Tibial nerve (tissue), 4 donors: ENCODE measurements at places on chromosomes 5 and 9.

DNA sequence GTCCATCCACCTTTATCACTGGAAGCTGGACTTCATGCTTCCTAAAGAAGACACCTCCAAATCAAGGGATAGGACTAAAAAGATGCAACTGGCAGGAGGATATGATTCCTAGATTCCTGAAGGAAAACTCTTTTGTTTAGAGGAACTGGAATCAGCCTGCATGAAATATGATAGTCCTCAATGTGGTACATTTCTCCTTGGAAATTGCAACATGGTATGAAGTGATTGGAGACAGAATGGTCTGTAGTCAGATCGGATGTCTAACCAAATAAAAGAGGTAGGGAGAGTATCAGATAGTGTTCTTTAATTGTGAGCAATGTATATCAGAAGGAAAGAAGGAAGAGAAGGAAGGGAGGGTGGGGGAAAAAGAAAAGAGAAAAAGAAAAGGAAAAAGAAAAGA lies 116.1 kb upstream of the FSTL4 start:
- H3K27me3 ChIP-seq: no peaks in the 10 kb centered on the region
- no peak for DNase-seq
- no peaks in the 10 kb centered on the region for H3K4me1 ChIP-seq
- no peak overlapping the region for H3K4me3 ChIP-seq
- no peak overlapping the region for H3K27ac ChIP-seq
- H3K36me3 ChIP-seq: no peaks in the 10 kb centered on the region

DNA sequence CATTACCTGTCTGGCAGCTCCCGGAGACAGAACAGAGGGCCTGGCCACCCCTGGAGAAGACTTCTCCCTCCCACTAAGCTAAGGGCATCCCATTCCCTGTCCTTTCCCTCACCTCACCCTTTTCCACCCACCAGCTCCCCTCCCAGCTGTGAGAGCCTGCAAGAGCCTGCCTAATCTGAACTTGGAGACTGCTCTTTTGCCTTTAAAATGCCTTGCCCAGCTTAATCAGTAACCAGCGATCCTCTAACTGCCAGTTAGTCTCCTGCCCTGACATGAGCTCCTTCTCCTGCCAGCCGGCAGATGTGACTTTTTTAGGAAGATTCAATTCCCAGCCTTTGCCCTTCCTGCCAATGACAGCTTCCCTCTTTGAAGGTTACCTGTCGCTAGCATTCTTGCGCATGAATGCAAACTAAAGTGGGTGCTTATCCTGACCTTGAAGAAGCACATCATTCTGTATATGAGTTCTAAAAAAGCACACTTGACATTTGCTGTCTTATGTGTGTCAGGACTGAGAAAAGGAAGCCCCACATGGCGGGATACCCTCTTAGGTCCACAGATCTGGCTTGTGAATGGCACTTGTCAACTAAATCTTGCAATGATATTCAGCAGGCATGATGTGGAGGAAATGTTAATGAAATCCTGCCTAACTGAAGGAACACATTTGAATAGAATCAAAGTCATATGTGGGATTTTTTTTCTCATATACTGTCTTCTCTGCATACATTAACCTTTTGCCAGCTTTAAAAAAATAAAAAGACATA lies 411.2 kb upstream of the SLC30A5 start:
- no peak for DNase-seq
- no peak overlapping the region for H3K4me3 ChIP-seq
- no peaks in the 10 kb centered on the region for H3K36me3 ChIP-seq
- no peaks in the 10 kb centered on the region for H3K4me1 ChIP-seq
- H3K27ac ChIP-seq: no peak overlapping the region

GRCh38 chr9:128159784-128160602 lies at the start of gene BBLN:
Gene BBLN (plus strand): TSS chr9:128160265. CDS start chr9:128160408, 143 bp downstream.
- DNase-seq: peak; percentile 91
- H3K36me3 ChIP-seq: no peaks in the 10 kb centered on the region
- peak within 1 kb of the TSS; percentile 57 for H3K4me3 ChIP-seq
- no peaks in the 10 kb centered on the region for H3K27me3 ChIP-seq
- H3K27ac ChIP-seq: peak within 1 kb of the TSS; percentile 87

DNA sequence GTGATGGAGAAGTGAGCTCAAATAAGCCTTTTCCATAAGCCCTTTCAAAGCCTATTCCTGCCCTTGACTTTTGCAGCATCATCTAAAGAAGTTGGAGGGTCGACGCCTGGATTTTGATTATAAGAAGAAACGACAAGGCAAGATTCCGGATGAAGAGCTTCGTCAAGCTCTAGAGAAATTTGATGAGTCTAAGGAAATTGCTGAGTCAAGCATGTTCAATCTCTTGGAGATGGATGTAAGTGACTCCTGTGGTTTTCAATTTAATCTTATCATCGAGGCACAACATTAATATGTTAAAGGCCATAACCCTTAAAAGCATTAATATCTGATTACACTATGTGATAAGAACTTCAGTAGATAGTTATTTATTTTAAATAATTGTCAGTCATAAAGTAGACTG lies 210.4 kb downstream of the SH3GL2 start:
- H3K36me3 ChIP-seq: no peaks in the 10 kb centered on the region
- no peak for DNase-seq
- H3K4me1 ChIP-seq: no peaks in the 10 kb centered on the region
- no peak overlapping the region for H3K4me3 ChIP-seq

DNA sequence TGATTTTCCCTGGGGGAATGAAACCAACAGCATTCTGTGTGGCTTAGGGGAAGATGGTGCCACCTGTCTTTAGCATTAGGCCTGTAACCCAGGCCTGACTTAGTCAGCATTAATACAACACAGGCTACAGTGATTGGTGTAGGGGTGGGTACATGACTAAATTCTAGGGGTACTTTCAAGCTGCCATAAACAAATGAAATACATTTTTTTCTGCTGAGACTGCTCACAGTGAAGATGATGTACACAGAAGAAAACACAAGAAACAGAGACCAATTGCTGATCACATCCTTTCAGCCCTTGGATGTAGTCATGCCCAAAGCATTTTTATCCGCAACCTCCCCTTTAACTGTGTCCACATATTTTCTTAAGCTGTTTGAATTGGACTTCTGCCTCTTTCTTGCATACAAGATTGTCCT lies 527.2 kb downstream of the KCTD16 start:
- H3K4me3 ChIP-seq: no peak overlapping the region
- no peak for DNase-seq
- no peaks in the 10 kb centered on the region for H3K4me1 ChIP-seq
- no peaks in the 10 kb centered on the region for H3K36me3 ChIP-seq
- no peaks in the 10 kb centered on the region for H3K27me3 ChIP-seq
- H3K27ac ChIP-seq: no peak overlapping the region

GRCh38 chr5:59533730-59534108 lies 359.8 kb downstream of the PDE4D start:
- no peaks in the 10 kb centered on the region for H3K36me3 ChIP-seq
- no peaks in the 10 kb centered on the region for H3K27me3 ChIP-seq
- no peaks in the 10 kb centered on the region for H3K4me1 ChIP-seq
- no peak overlapping the region for H3K4me3 ChIP-seq
- DNase-seq: no peak
- no peak overlapping the region for H3K27ac ChIP-seq

GRCh38 chr9:104200456-104200994 lies 106.4 kb downstream of the SMC2 start:
- DNase-seq: no peak
- no peaks in the 10 kb centered on the region for H3K27me3 ChIP-seq
- no peak overlapping the region for H3K4me3 ChIP-seq
- no peaks in the 10 kb centered on the region for H3K4me1 ChIP-seq
- H3K36me3 ChIP-seq: no peaks in the 10 kb centered on the region

GRCh38 chr9:124741662-124742061 lies 29.4 kb downstream of the NR6A1 start:
- H3K27ac ChIP-seq: no peak overlapping the region
- no peak overlapping the region for H3K4me3 ChIP-seq
- no peaks in the 10 kb centered on the region for H3K27me3 ChIP-seq
- no peak for DNase-seq
- no peaks in the 10 kb centered on the region for H3K36me3 ChIP-seq
